ENCODE measurements at places on chromosomes 2 and 18. TPM values are rescaled to one million over a fixed set of nuclear protein-coding genes. Genes with fewer than 3 reads are reported as not detected.
A peak's percentile ranks its signal among the peaks of the same experiment; 100 is the strongest.

LIMS4 gene
- 0.49 TPM for total RNA-seq

ONECUT2 gene
- 0.03 TPM for total RNA-seq

RNF125 gene
- 3.9 TPM for total RNA-seq

TEKT4 gene
- 0.13 TPM for total RNA-seq

TDRD15 gene
- total RNA-seq = not detected

TMEM131 gene
- total RNA-seq = 46.8 TPM

PLEKHH2 gene
- total RNA-seq = not detected

GCG gene
- 0.29 TPM for total RNA-seq

- H3K4me1 ChIP-seq = no peaks in the 10 kb centered on the region
- H3K27ac ChIP-seq = no peak within 1 kb of the TSS
- H3K36me3 ChIP-seq = no peaks in the 10 kb centered on the region
- H3K4me3 ChIP-seq = peak within 1 kb of the TSS; percentile 71
- peaks cover 5% of the 10 kb centered on the region for H3K27me3 ChIP-seq
These were observed at the start of gene COBLL1 for GRCh38 chr2:164841719-164842623. TSS of gene COBLL1 (minus strand) at chr2:164841823. CDS start at chr2:164841196, 627 bp downstream.

GRCh38 chr18:77320971-77321559 is 71.4 kb downstream of the GALR1 start:
- no peaks in the 10 kb centered on the region for H3K27me3 ChIP-seq
- DNase-seq = no peak
- H3K4me3 ChIP-seq = no peak overlapping the region
- no peak overlapping the region for H3K27ac ChIP-seq

DNA sequence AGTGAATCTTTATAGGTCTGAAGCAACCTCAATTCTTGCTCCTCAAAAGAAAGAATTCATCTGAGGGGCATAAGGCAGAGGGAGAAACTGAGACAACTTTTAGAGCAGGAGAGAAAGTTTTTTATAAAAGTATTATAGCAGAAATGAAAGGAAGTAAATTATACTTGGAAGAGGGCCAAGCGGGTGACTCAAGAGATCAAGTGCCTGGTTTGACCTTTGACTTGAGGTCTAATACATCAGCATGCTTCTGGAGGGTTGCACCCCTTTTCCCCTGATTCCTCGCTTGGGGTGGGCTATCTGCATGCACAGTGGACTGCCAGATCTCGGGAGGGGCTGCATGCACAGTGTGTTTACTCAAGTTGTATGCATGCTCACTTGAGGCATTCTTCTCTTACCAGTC is 268.5 kb upstream of the LRATD1 start:
- H3K4me3 ChIP-seq = no peak overlapping the region
- no peak overlapping the region for H3K27ac ChIP-seq
- H3K27me3 ChIP-seq = no peaks in the 10 kb centered on the region
- H3K36me3 ChIP-seq = no peaks in the 10 kb centered on the region

DNA sequence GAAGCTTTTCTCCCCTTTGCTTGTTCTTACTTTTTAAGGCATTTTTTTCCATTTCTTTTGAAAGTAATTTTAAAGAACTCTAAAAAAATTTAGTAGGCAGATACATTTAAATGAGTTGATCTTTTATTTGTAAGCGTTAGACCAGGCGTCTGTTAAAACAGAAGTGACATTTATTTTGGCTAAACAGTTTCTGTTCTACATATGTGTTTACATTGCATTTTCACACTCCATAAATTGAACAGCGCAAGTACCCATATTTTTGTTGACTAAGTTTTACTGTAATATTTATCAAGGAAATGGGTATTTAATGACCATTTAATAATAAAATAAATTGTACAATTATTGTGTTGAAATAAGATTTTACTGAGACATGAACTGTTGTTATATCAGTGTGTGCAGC is 21.9 kb downstream of the PPM1B start:
- DNase-seq = no peak
- 0 out of 2 replicates have a peak overlapping the region, but pooled peaks have one; percentile 37 for H3K4me3 ChIP-seq
- H3K4me1 ChIP-seq = peaks cover 44% of the 10 kb centered on the region
- H3K27ac ChIP-seq = peak overlapping the region; percentile 80
- H3K36me3 ChIP-seq = 0 out of 2 replicates have a peak, but pooled peaks cover 2% of the 10 kb centered on the region

DNA sequence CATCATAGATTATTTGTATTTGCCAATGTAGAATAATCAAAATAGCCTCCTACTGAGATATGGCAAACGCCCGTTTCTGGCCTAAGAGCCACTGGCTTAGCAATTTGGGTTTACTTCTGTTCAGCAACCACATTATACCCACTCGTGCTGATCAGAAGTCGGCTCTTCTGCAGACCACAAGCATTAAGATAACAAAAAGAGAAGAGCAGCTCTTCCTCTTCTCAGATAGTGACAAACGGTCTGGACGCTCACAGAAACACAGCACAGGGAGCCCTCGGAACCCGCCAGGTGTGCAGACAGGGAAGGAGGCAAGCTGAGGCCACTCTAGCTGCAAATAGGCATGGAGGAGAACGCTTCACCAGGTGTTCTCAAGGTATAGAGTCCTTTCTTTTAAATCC is 164.0 kb downstream of the HDAC4 start:
- no peak overlapping the region for H3K27ac ChIP-seq
- H3K4me3 ChIP-seq = no peak overlapping the region
- H3K4me1 ChIP-seq = no peaks in the 10 kb centered on the region
- H3K27me3 ChIP-seq = no peaks in the 10 kb centered on the region

- no peak overlapping the region for H3K4me3 ChIP-seq
- H3K36me3 ChIP-seq = no peaks in the 10 kb centered on the region
- H3K27ac ChIP-seq = no peak overlapping the region
These were observed 105.9 kb downstream of the TMX3 start for GRCh38 chr18:68608851-68609490.

DNA sequence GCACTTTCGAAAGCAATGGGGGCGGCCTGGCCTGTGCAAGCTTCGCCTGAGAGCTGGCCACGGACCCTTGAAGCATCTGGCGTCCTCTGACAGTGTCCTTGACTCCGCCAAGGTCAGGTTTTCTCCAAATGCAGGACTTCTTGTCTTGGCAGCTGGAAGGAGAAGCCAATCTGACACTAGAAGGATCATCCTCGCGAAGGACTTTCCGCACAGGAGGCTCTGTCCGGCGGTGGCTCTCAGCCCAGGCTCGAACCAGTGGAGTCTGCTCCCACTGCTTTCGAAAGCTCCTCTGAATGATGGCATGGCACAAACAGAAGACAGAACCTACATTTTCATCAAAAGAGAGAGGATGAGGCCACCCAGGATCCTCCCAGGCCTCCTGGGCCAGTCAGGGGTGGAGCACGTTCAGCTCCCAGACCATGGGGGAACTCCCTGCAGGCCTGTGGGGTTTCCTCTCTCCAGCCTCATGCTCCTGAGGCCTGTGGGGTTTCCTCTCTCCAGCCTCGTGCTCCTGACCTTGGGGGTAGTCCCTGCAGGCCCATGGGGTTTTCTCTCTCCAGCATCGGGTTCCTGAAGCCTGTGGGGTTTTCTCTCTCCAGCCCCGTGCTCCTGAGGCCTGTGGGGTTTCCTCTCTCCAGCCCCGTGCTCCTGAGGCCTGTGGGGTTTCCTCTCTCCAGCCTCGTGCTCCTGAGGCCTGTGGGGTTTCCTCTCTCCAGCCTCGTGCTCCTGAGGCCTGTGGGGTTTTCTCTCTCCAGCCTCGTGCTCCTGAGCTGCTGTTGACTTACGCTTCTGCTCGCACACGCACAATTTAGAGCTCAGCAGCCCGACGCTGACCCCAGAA is 396.5 kb upstream of the SALL3 start:
- DNase-seq = no peak
- no peaks in the 10 kb centered on the region for H3K36me3 ChIP-seq
- H3K4me1 ChIP-seq = no peaks in the 10 kb centered on the region
- H3K27ac ChIP-seq = no peak overlapping the region
- no peaks in the 10 kb centered on the region for H3K27me3 ChIP-seq
- H3K4me3 ChIP-seq = no peak overlapping the region

- H3K36me3 ChIP-seq = no peaks in the 10 kb centered on the region
- H3K4me3 ChIP-seq = no peak overlapping the region
- DNase-seq = no peak
- H3K4me1 ChIP-seq = no peaks in the 10 kb centered on the region
- H3K27me3 ChIP-seq = no peaks in the 10 kb centered on the region
These were observed 28.3 kb upstream of the NTSR2 start for GRCh38 chr2:11698009-11698922.

DNA sequence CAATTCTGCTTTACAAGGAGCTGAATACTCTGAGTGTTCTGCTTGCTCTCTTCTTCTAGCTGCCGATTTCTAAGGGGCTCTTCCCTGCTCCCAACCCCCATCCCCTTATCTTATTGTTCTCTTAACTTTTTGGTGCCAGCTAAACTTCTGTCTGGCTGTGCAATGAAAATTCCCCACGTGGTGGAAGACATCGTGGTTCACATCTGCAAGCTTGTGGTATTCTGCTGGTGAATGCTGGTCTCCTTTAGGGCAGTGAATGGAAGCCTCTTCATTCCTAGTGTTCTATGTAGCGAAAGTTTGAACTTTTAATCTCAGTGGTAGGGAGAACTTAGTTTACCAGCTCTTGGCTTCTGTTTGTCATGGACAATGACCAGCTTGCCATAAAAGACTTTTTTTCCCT is 406.0 kb upstream of the ZEB2 start:
- no peak for DNase-seq
- no peaks in the 10 kb centered on the region for H3K27me3 ChIP-seq
- no peak overlapping the region for H3K27ac ChIP-seq
- no peaks in the 10 kb centered on the region for H3K4me1 ChIP-seq
- no peak overlapping the region for H3K4me3 ChIP-seq

DNA sequence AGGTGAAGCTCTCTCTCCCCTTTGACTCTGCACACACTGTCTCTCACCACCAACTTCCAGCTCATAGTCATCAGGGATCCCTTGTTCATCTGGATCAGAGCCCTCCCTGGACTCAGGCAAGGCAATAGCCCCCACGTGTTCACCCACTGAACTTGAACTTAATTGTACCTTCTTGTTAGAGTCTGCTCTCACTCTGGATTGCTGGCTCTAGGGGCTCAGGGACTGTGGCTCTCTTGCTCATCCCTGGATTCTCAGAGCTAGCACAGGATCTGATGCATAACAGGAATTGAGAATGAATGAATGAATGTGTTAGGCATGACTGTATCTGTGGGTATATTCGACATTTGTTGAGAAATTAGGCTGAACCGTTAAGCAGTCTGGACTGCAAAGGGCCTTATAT is 16.7 kb upstream of the ASAP2 start:
- no peak overlapping the region for H3K4me3 ChIP-seq
- no peaks in the 10 kb centered on the region for H3K36me3 ChIP-seq
- no peaks in the 10 kb centered on the region for H3K27me3 ChIP-seq
- no peaks in the 10 kb centered on the region for H3K4me1 ChIP-seq
- DNase-seq = no peak

DNA sequence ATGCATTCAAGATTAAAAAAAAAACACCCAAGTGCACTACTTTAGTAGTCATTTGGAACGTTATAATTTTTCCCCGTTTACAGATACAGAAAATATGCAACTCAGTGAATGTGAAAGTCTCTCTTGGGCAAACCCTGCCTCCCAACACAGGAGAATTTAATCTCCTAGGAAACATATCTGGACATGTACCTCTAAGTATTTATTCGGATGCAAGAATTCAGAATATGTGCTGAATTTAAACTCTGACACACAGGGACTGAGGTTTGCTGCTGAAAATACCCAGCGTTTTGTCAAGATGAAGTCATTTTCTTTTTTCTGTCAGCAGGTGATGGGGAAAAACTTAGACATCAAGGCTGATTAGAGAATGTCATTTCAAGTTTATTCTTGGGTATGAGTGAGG is 105.4 kb downstream of the ACKR3 start:
- no peaks in the 10 kb centered on the region for H3K36me3 ChIP-seq
- H3K27ac ChIP-seq = no peak overlapping the region
- H3K4me3 ChIP-seq = no peak overlapping the region
- no peaks in the 10 kb centered on the region for H3K4me1 ChIP-seq
- H3K27me3 ChIP-seq = no peaks in the 10 kb centered on the region

- H3K27me3 ChIP-seq = no peaks in the 10 kb centered on the region
- H3K4me3 ChIP-seq = no peak overlapping the region
- H3K27ac ChIP-seq = no peak overlapping the region
These were observed 48.4 kb downstream of the NPPC start for GRCh38 chr2:231877533-231878456.

GRCh38 chr2:48397281-48397680 is 132.7 kb upstream of the STON1 start:
- H3K27ac ChIP-seq = no peak overlapping the region
- DNase-seq = no peak
- H3K4me3 ChIP-seq = no peak overlapping the region
- H3K36me3 ChIP-seq = no peaks in the 10 kb centered on the region

GRCh38 chr2:140526575-140526974 is 1604.2 kb downstream of the LRP1B start:
- no peaks in the 10 kb centered on the region for H3K36me3 ChIP-seq
- DNase-seq = no peak
- H3K27me3 ChIP-seq = no peaks in the 10 kb centered on the region
- H3K27ac ChIP-seq = no peak overlapping the region

DNA sequence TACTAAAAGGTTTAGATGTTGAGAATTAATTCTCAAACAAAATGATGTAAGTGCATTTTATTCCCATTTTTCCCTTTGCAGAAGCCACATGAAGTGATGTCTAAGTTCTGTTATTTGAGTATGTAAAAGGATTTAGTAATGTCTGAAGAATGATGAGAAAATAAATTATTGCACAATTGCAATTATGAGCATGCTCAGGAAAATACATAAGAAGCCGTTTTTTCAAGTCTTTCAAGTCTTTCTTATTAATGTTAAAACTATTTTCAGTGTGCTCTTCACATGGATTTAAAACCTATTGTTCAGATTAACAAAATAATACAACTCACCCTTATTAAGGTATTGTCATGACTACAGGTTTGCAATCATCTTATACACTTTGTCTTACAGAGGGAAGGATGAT is 331.4 kb upstream of the NETO1 start:
- no peak overlapping the region for H3K27ac ChIP-seq
- no peak for DNase-seq
- no peak overlapping the region for H3K4me3 ChIP-seq
- H3K27me3 ChIP-seq = no peaks in the 10 kb centered on the region
- no peaks in the 10 kb centered on the region for H3K4me1 ChIP-seq

DNA sequence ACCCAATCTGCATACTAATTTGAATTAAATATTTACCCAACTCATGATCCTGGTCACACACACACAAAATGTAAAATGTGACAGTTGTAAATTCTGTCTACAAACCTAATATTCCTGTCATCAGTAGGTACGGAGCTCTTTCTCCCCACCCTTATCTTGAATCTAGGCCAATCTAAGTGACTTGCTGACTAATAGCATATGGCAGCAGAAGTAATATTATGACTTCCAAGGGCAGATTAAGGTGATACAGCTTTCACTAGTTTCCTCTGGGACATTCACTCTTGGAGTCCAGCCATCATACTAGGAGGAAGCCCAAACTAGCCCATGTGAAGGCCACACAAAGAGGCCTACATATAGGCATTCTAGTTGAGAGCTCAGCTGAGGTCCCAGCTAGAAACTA is 89.4 kb downstream of the TMEM131 start:
- no peak overlapping the region for H3K4me3 ChIP-seq
- peaks cover 40% of the 10 kb centered on the region for H3K4me1 ChIP-seq
- peaks cover 2% of the 10 kb centered on the region for H3K36me3 ChIP-seq
- H3K27me3 ChIP-seq = no peaks in the 10 kb centered on the region

DNA sequence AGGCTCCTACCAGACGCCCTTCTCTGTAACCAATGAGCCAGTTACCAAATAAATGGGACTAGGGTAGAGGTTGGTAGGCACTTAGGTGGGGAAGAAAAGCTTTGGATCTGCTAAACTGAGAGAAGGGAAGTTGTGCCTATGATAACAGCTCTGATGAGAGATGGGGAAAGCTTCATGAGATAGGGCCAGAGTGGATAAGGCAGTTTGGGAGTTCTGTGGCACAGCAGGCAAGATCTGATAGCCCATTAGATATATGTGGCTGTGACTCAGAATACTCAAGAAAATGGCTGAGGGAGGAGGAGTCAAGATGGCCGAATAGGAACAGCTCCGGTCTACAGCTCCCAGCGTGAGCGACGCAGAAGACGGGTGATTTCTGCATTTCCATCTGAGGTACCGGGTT is 99.8 kb downstream of the PDE11A start:
- H3K27ac ChIP-seq = no peak overlapping the region
- H3K4me3 ChIP-seq = no peak overlapping the region

Data from GM12878 (cell line).